ENCODE measurements at places on chromosomes 16 and 17.

DNA sequence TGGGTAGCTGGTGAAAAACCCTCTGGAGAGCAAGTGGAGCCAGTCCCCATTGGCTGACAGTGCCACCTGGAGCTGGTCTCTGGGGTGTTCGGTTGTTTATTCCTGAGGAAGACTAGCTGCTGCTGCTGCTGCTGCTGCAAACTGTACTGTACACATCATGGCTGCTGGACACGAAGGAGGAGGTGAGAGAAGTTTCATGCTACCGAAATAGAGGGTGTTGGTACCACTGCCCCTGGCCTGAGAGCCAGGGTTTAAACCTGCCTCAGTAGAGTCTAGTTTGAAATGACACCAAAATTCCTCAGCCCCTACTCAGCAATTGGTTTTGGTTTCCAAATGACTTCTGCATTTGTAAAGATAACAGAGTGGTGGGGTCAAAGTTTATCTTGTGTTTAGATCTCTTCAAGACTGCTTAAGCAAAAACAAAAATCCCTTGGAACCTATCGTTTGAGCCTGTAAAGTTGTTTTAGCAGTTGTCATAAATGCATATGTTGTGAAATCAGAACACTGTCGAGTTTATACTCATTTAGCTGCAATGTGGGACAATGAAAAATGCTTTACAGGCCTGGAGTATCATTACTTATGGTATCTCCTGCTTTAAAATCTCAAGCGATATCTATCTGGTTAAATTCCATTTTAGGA is 40.8 kb downstream of the CYB5B start:
- peak; percentile 75 for DNase-seq

GRCh38 chr17:74190807-74191406 is 12.6 kb upstream of the RPL38 start:
- no peak for DNase-seq

DNA sequence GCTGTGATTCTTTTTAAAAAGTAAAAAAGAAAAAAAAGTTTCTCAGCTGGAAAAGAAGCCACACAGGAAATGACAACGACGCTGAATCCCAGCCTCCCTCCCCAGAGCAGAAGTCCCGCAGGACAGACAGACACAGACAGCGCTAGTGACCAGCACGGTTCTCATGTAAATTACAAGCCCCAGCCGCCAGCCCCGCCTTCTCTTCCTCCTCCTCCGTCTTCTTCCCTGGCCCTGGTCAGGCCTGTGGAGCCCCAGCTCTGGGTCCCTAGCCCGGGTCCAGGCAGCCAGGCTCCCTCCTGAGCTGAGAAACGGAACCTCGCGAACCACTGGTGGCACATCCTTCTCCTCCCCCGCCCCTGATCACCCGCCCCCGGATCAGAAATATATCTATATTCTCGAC is 7.0 kb upstream of the IL17C start:
- DNase-seq: no peak

DNA sequence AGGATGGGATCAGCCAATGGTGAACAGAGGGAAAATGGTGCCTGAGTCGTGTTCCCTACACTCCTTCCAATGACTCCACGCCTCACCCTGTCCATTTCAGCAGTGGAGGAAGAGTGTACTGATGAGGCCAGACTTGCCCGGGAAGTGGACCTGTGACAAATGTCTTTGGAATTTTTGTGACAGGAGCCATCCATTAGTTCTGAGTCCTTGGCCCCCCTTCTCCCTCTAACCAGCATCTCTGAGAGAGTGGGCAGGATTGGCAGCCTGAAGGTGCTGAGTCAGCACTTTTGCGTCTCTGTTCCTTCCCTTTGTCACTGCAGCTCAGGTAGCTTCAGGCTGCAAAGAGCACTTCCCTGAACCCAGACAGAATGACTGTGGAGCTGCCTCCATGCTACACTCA is 30.8 kb downstream of the BEAN1 start:
- DNase-seq: peak; percentile 44

DNA sequence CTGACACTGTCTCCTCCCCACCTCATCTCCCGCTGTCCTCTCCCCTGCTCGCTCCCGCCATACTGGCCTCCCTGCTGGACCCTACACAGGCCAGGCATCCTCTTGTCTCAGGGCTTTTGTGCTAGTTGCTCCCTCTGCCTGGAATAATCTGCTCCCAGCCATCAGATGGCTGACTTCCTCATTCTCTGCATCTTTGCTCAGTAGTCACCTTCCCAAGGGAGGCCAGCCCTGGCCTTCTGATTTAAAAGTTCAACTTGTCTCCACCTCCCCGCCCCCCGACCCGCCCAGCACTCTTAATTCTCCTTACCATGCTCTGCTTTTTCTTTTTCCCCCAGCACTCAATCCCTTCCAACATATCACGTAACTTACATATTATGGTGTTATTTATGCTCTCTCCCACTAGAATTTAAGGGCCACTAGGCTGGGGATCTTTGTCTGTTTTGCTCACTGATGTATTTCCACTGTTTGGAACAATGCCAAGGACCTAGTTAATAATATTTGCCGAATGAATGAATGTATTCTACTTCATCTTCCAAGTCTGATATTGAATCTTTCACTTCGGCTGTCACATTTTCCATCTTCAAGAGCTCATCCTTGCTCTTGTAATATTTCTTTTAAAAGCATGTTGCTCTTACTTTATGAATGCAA is 178.3 kb downstream of the CDK5R1 start:
- DNase-seq: no peak

GRCh38 chr16:35154627-35155026 is 1695.2 kb downstream of the TP53TG3F start:
- DNase-seq: no peak

- DNase-seq: no peak
Measured at GRCh38 chr17:48228720-48229119, 121.2 kb downstream of the SNX11 start.

- no peak for DNase-seq
Measured at GRCh38 chr16:59404509-59404908, 670.4 kb upstream of the GOT2 start.

DNA sequence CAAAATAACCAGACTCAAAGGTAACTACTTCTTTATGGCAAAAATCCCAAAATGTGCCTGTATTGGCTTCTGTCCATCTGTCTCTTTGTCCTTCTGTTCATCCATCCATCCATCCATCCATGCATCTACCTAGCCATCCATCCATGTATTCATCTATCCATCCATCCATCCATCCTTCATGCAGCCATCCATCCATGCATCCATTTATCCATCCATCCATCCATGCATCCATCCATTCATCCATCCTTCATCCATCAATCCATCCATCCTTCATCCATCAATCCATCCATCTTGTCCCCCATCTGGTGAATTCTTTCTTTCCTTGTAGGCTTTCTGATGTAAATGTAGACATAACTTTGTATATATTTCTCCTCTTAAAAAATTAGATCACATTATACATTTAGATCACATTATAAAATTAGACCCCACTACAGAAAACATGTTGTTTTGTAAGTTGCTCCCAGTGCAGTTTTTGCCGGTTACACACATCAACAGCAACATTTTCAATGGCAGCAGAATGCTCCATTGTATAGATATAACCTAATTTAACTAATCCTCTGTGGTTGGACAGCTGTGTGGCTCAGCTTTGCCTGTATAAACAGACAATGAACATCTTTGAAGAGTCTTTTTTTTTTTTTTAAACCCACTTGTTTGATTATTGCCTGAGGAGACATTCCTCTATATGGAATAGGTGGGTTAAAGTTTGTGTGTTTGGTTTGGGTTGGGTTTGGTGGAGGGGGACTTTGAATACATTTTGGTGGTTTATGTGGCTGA is 72.0 kb downstream of the MSI2 start:
- peak; percentile 4 for DNase-seq

- DNase-seq: no peak
Measured at GRCh38 chr17:10368561-10368960, 4.2 kb downstream of the MYH13 start.

DNA sequence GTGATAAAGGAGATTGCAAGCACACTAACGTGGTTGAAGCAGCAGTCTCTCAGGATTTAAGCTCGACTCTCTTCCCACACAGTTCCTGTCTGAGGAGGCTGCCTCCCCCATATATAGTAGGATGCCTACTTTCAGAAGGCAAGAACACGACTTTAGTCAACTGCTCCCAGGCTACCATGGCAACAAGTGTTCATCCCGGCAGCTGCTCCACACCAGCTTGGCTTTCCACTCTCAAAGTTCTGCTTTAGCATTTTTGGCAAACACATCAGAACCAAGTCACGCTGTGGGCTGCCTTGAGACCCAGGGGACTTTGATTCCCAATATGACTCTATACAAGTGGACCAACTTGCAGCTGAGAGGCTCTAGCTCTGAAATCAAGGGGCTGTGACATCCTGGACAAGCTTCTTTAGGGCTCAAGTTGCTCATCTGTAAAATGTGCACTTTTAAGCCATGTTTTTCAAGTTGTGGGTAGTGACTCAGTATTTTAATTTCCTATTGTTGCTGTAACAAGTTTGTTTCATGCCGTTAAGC is 16.5 kb downstream of the ZP2 start:
- peak; percentile 4 for DNase-seq

DNA sequence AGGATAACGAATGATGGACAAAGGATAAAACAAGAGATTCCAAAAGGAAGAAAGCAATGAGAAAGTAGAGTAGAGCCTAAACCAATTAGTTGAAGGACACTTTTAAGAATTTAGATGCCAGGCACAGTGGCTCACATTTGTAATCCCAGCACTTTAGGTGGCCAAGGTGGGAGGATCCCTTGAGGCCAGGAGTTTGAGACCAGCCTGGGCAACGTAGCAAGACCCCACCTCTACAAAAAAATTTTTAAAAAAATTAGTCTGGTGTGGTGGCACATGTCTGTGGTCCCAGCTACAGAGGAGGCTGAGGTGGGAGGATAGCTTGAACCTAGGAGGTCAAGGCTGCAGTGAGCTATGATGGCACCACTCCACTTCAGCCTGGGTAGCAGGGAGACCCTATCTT is 20.0 kb downstream of the ABCA10 start:
- DNase-seq: no peak

GRCh38 chr16:9092978-9093344 is 1.5 kb downstream of the HAPSTR1 start:
- no peak for DNase-seq

DNA sequence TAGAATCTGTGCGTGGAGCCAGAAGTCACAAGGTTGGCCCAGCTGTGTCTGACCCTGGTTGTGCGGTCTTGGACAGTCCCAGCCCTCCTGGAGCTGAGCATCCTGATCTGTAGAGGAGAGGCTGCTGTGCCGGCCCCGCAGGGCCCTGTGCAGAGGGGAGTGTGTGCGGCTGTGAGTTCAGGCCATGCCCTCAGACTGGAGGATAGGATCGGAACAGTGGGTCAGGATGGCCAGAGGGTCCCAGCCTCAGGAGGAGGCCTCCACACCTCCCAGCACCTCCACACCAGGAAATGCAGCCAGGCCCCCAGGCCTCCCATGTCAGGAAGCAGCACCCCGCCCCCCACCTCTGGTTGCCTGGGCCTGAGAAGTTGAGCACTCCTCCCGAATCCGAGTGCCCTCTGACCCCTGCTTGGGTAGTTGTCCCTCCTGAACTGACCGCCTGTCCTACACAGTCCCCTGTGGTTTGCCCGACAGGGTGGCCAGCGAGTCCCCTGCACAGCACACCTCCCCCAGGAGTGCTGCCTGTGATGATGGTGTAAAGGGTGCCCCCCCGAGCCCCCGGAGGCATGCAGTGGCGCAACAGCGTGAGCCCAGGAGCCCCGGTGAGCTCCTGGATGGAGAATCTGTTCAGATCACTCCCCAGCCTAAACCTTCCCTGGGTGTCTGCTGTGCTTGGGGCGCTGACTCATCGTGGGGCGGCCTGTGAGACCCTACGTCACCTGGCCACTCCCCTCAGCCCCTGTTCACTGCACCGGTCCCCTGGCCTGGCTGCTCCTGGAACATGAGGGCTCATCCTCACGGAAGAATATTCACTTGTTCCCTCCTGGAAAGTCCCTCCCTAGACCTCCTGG is 285.2 kb downstream of the SEC14L1 start:
- DNase-seq: peak; percentile 88

GRCh38 chr16:85659336-85659735 is 29.4 kb downstream of the GINS2 start:
- no peak for DNase-seq

DNA sequence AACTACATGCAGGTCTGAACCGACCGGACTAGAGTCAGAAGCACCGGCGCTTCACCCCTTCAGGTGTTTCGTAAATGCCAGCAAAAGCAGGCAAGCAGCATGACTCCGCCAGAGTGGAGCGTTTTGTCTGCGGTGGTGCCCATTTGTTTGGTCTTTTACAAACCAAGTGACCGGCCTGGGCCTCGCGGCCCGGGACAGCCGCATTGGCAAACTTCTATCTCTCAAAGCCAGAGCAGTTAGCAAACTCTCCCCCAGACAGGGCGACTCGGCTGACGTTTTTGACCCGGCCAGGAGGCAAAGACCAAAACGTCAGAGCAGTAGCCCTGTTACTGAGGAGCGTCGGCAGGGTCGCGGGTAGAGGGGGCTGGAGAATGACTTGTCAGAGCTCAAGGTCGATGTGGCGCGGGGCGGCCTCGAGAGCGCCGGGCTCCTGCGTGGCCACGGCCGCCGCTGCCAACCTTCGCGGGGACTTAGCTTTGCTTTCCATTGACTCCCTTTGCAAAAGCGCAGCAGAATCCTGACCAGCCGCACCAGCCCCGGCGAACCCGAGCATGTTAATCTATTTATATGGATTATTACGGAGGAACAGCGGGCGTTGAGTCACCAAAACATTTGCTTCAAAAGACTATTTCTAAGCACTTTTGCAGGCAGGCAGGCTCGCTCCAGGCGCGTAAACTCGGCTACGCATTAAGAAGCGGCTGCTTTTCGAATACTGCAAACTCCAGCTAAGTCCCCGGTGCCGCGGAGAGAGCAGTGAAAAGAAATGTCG is 763 bp upstream of the SOX9 start:
- DNase-seq: peak; percentile 78

GRCh38 chr16:64826374-64826773 is 295.5 kb downstream of the CDH11 start:
- DNase-seq: no peak

GRCh38 chr17:20071824-20072691 is 62.9 kb downstream of the SPECC1 start:
- no peak for DNase-seq

- no peak for DNase-seq
Measured at GRCh38 chr17:73711916-73712315, 67.7 kb upstream of the SDK2 start.

DNA sequence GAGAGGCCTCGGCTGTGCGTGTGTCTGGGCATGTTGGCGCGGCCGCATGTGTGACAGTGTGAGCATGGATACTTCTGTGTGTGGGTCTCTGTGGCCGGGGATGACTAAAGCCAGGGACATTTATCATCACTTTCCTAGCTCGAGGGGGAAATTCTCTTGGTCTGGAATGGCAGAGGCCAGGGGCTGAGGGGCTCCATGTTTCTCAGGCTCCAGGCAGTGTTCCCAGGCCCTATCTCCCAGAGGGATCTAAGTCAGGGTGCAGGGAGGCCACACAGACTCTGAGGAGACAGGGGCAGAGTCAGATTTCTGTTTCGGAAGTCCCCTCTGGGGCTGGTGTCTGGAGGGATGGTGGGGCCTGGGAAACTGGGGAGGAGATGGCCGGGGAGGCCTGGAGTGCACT is 23.7 kb upstream of the SPNS2 start:
- peak; percentile 35 for DNase-seq

- no peak for DNase-seq
Measured at GRCh38 chr17:2365132-2365531, 27.8 kb downstream of the SGSM2 start.
